Activated naive CD4-positive, alpha-beta T cell treated with anti-CD3 and anti-CD28 coated beads for 36 hours (primary cell): ENCODE measurements at places on chromosomes 12 and 14. TPM values are rescaled to one million over a fixed set of nuclear protein-coding genes. Genes with fewer than 3 reads are reported as not detected.

GRCh38 chr14:69328317-69328716 is 68.4 kb downstream of the GALNT16 start:
- H3K27ac ChIP-seq: no peak overlapping the region
- no peak for DNase-seq
- H3K27me3 ChIP-seq: no peaks in the 10 kb centered on the region
- no peaks in the 10 kb centered on the region for H3K36me3 ChIP-seq

GLIPR1 gene
- total RNA-seq: 1.5 TPM

GRCh38 chr12:26293612-26294011 is 98.2 kb downstream of the SSPN start:
- H3K27ac ChIP-seq: no peak overlapping the region
- peaks cover 10% of the 10 kb centered on the region for H3K4me1 ChIP-seq
- H3K36me3 ChIP-seq: no peaks in the 10 kb centered on the region
- H3K27me3 ChIP-seq: peaks cover 7% of the 10 kb centered on the region
- no peak overlapping the region for H3K4me3 ChIP-seq

- no peak overlapping the region for H3K27ac ChIP-seq
- peaks cover 26% of the 10 kb centered on the region for H3K4me1 ChIP-seq
- no peak overlapping the region for H3K4me3 ChIP-seq
These were observed 10.9 kb downstream of the ATP6V0A2 start for GRCh38 chr12:123723011-123723410.

GRCh38 chr12:110776410-110776809 is 33.7 kb upstream of the PPP1CC start:
- DNase-seq: peak; percentile 85
- peak overlapping the region; percentile 94 for H3K27ac ChIP-seq
- peaks cover 2% of the 10 kb centered on the region for H3K36me3 ChIP-seq
- H3K27me3 ChIP-seq: no peaks in the 10 kb centered on the region
- peak overlapping the region; percentile 60 for H3K4me3 ChIP-seq

DNA sequence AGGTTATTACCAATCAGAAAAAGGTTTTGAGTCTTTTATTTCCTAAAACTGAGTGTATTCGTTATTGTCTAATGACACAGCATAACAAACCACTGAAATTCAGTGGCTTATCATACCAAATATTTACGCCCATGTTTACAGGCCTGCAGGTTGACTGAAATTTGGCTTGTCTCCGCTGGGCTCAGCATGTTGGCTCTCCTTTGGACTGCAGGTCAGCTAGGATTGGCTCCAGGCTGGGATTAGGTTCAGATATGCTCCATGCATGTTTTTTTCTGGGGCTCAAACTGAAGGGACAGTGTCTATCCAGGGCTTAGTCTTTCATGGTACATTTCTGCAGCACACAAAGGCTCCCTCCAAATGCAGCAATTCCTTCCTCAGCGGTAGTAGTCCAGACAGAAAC is 569.9 kb downstream of the DIO2 start:
- H3K4me3 ChIP-seq: no peak overlapping the region
- no peak for DNase-seq
- no peak overlapping the region for H3K27ac ChIP-seq
- H3K27me3 ChIP-seq: no peaks in the 10 kb centered on the region
- no peaks in the 10 kb centered on the region for H3K4me1 ChIP-seq
- H3K36me3 ChIP-seq: no peaks in the 10 kb centered on the region

KRT2 gene
- total RNA-seq: not detected

DNA sequence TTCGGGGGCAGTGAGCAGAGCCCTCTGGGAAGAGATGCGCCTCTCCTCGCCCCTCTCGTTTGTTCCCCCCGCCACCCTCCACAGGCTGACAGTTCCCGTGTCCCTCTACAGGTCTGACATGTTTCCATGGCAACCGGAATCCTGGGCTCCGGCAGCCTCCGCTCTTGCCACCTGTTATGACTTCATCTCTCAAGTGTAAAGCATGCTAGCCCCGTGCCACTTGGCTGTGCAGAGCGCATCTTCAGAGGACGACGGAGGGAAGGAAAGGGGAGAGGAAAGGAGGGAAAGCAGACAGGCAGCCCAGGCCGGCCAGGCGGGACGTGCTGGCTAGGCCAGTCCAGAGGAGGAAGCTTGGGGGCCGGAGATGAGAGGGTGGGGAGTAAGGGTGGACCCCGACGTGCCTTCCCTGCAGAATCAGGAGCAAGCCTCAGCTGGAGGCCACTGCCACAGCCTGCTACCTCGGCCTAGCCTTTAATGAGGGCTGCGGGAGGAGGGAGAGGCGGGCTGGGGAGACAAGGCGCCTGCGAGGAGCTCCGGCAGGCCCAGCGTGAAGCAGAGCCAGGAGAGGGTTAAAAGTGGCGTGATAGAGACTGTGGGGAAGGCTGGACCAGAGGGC is 214.3 kb downstream of the DPF3 start:
- no peak overlapping the region for H3K27ac ChIP-seq
- H3K4me3 ChIP-seq: no peak overlapping the region
- H3K36me3 ChIP-seq: no peaks in the 10 kb centered on the region
- H3K27me3 ChIP-seq: no peaks in the 10 kb centered on the region
- DNase-seq: no peak

- H3K36me3 ChIP-seq: no peaks in the 10 kb centered on the region
- no peak overlapping the region for H3K27ac ChIP-seq
- no peaks in the 10 kb centered on the region for H3K27me3 ChIP-seq
- H3K4me3 ChIP-seq: no peak overlapping the region
- no peak for DNase-seq
These were observed 329.7 kb upstream of the ATP2B1 start for GRCh38 chr12:90038289-90038688.

NR4A1 gene
- 64.8 TPM for total RNA-seq

GRCh38 chr14:82029038-82029437 is 495.4 kb upstream of the SEL1L start:
- no peaks in the 10 kb centered on the region for H3K4me1 ChIP-seq
- no peak for DNase-seq

NEUROD4 gene
- total RNA-seq: not detected
